RWPE2 (cell line): ENCODE measurements at places on chromosomes 16 and 17.
A peak's percentile ranks its signal among the peaks of the same experiment; 100 is the strongest.

- no peak for DNase-seq
Measured at GRCh38 chr17:46121841-46122485, 71.3 kb downstream of the KANSL1 start.

GRCh38 chr16:81447383-81448101 lies 2.9 kb downstream of the CMIP start:
- DNase-seq: no peak

GRCh38 chr16:55542459-55543082 lies 23.9 kb upstream of the CAPNS2 start:
- DNase-seq: no peak

- peak; percentile 51 for DNase-seq
Measured at GRCh38 chr16:1958715-1959268, 546 bp upstream of the NDUFB10 start.

DNA sequence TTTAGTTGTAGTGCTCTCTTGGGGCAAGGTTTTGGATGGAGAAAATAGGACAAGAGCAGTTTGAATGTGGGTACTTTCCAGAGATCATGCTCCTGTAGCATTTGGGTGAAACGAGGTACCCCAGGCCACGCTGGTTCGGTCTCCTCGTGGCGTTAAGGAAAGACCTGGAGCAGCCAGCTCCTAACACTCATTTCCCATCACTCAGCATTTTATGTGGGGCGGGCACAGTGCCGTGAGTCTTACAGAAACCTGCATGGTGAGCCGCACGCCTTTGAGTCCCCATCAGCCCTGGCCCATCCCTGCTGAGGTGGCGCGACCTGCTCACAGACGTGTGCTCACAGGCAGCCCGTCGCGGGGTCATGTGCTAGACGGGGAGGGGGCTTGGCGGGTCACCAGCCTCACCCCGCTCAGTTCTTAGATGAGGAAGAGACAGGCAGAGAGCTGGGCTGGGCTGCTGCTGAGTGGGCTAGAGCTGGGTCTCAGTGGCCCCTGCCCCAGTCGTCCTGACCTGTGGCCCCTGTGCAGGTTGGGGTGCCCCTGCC lies 37.3 kb downstream of the TBCD start:
- DNase-seq: no peak

DNA sequence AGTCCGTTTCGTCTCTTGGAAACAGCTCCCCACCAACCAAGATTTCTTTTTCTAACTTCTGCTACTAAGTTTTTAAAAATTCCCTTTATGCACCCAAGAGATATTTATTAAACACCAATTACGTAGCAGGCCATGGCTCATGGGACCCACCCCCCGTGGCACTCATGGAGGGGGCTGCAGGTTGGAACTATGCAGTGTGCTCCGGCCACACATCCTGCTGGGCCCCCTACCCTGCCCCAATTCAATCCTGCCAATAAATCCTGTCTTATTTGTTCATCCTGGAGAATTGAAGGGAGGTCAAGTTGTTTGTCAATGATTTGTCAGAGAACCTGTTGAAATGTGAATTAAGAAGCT lies 48.2 kb downstream of the IL21R start:
- no peak for DNase-seq

GRCh38 chr16:1707193-1707790 lies 1.3 kb downstream of the MAPK8IP3 start:
- no peak for DNase-seq

- no peak for DNase-seq
Measured at GRCh38 chr16:77816293-77816692, 27.9 kb downstream of the VAT1L start.

- DNase-seq: no peak
Measured at GRCh38 chr16:25060920-25061319, 45.8 kb upstream of the ARHGAP17 start.
